Activated naive CD4-positive, alpha-beta T cell treated with anti-CD3 and anti-CD28 coated beads, Interleukin-2, amount 50 U/mL, for 16 hours (primary cell): ENCODE measurements at places on chromosomes 11 and 22.
A peak's percentile ranks its signal among the peaks of the same experiment; 100 is the strongest.

- DNase-seq: no peak
These were observed 18.4 kb downstream of the TNKS1BP1 start for GRCh38 chr11:57306161-57306876.

DNA sequence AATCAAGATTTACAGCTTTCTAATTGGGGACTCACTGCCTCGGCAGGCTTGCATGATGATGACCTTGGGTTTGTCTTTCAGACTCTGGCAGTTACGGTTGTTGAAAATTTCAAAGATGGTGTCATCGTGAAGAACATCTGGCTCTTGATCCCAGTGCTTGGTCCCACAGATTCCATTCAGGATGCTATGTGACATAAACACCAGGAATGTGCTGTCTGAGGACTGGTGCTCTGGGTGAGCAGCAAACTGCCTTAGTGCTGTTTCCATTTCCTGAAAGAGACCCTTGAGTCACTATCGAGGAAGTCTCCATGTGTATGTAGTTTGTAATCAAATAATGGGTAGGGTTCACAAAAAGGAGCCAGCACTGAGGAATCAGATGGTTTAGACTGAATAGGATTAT lies 7.1 kb downstream of the CASP12 start:
- DNase-seq: no peak

DNA sequence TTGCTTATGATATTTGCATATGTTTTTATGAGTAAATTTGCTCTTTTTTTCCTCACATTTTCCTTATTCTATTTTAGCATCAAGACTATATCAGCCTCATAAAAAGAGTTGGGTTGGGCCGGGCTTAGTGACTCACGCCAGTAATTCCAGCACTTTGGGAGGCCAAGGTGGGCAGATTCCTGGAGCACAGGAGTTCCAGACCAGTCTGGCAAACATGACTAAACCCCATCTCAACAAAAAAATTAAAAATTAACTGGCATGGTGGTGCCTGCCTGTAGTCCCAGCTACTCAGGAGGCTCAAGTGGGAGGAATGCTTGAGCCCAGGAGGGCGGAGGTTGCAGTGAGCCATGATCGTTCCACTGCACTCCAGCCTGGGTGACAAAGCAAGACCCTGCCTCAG lies 148.8 kb upstream of the ANO5 start:
- DNase-seq: no peak

DNA sequence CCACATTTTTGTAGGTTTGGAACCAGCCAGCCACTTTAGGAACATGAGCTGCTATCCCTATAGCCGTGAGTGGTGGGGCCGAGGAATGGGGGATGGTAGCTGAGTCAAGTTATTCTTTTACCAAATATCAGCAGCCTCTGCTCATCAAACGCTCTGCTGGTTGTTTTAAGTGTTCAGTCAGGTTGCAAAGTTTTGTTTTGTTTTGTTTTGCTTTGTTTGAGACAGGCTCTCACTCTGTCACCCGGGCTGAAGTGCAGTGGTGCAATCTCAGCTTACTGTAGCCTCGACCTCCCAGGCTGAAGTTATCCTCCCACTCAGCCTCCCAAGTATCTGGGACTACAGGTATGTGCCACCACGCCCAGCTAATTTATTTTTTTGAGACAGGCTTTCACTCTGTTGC lies 14.4 kb downstream of the CABIN1 start:
- DNase-seq: no peak

DNA sequence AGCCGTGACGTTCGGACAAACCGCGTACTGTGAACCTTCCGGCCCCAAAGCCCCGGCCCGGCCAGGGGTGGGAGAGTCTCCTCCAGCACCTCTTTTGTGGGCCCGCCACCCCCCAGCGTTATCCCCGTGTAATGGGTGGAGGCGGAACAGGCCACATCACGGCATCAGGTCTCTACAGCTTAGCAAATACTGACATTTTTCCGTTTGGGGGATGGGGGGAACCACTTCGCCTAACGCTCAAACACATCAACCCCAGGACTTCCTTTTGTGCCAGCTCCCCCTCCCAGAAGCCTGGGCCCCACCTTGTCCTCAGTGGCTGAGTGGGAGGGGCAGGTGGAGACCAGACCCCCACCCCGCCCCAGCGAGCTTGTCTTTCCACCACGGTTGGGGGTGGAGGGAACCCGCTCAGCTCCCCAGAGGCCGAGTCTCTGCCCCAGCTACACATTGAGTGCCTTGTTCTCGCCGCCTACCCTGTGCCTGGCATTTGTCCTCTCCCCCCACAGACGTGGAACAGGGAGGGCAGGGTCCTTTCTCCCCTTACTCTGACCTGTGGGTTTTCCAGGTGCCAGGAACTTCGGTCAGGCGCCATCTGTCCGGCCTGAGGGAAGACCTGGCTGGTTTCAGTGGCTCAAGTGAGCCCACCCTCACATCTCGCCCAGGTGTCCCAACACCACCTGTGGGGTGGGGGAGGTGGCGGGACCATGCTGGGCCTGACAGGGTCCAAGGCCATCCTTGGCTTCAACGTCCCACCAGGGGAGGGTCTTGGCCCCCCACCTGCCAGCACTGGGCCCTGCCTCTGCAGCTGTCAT lies 29.6 kb downstream of the SBF1 start:
- DNase-seq: no peak

GRCh38 chr11:113531575-113532451 lies 56.6 kb upstream of the DRD2 start:
- DNase-seq: no peak

GRCh38 chr11:8947230-8947943 lies 4.6 kb upstream of the ASCL3 start:
- DNase-seq: no peak

DNA sequence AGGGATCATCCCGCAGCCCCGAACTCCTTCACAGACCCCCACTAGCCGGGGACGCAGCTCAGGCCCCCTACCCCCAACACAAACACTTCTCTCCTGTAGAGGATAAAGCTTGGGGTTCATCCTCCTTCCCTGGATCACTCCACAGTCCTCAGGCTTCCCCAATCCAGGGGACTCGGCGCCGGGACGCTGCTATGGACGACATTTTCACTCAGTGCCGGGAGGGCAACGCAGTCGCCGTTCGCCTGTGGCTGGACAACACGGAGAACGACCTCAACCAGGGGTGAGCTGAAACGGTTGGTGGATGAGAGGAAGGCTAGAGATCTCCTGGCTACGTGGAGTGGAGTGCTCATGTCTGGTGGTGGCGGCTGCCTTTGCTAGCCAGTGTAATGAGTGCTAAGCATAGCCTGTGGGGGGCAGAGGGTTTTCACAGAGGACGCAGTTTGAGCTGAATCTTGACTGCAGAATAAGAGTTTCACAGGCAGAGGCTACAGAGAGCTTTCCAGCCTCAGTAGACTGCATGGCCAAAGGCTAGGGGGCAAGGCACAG lies 580 bp downstream of the ILK start:
- DNase-seq: peak; percentile 51
